ENCODE measurements at places on chromosomes 2 and 18.

GRCh38 chr2:102052365-102052764, 60.6 kb downstream of the IL1R2 start:
- no peak for DNase-seq

DNA sequence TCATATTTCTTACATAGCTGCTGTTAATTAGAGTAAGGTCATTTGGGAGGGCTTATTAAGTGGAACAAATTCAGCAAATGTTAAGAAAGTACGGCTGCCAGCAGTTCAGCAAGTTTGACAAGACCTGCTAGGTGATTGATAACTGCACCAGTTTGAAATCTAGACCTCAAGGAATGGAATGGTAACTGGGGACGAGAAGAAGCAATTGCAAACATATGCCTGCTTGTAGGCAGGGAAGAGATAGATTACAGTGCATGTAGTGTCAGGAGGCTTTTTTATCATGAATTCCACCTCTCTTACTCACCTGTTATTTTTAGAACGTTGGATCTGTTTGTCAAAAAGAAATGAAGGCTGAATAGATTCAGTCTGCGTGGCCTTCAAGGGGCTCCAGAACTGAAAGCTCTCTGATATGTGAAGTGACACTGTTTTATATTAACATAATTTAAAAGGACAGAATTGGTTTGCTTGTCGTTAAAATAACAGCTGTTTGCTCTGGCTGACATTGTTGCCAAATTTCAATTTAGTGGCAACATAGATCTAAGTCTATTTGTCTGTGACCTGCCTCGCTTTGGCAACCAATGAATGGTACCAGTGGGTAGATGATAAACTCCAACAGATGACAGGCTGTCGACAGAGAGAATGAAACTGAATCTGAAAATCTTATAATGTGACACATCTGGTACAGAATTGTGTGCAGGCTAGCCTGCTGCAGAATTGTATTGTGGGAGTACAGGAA, 199.3 kb downstream of the ZNF407 start:
- DNase-seq, result no peak

- DNase-seq, result no peak
Measured at GRCh38 chr18:52060607-52061304, 279.2 kb upstream of the DCC start.

GRCh38 chr2:109457366-109457765, 156.4 kb downstream of the SEPTIN10 start:
- no peak for DNase-seq

GRCh38 chr2:104487366-104487765, 366.5 kb upstream of the POU3F3 start:
- DNase-seq, result no peak

DNA sequence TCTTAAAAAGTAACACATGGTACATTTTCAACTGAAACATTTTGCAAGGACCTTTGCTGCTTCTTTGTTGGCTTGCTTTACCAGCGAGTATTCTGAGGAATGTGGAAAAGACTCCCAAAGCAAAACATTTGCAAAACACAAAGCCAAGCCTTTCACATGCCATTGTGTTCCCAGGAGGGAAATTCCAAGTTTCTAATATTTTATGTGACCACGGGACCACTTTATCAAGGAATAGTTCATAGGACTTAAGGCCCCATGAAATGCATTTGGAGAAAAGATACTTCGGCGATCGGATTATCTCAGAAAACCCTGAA, 26.2 kb downstream of the CYP27C1 start:
- DNase-seq, result no peak

DNA sequence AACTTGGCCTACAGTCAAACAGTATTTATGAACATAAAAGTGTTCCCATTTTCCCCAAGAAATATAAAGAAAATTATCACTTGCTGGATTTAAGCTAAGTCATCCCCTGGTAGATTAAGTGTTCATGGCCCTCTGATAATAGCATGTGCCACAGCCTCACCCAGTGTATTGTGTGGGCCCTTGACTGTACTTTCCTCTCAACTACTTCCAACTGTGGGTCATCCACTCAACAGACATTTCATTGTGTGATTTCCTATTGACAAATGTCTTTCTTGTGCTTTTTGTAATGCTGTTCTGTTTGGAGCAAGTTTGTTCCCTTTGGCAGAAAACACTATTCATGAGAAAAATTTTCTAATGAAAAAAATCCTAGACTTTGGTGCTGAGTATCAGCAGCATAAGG, 48.4 kb upstream of the TMEM17 start:
- DNase-seq, result no peak

- no peak for DNase-seq
Measured at GRCh38 chr2:29260142-29260772, 145.0 kb downstream of the CLIP4 start.

DNA sequence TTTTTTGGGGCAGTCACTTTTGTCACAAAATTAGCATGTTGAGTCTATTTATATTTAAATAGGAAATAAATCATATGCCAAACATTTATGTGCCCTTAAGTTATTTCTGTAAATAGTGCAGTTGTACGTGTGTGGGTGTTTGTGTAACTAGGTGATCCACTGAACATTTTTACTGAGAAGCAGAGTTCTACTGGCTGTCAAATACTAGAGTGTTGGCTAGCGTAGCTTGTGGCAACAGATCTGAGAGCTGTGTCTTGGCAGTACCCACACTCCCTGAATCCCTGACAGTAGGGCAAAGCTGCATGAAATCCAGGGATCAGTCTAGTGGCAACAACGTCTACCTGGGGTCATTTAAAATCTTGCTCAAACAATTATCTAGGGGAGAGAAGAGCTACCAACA, 273.1 kb upstream of the SLC8A1 start:
- DNase-seq, result no peak

DNA sequence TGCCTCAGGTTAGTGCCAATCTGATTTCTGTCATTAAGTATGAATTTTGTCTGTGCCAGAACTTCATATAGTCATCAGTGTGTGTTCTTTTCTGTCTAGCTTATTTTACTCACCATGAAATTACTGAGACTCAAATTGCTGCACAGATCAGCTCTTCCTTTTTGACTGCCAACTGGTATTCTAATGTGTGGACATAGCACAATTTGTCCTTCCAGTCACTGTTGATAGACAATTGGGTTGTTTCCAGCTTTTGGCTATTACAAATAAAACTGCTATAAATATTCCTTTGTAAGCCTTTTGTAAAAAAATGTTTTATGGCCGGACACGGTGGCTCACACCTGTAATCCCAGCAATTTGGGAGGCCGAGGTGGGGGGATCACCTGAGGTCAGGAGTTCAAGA, 7.7 kb downstream of the SH3YL1 start:
- DNase-seq, result no peak

DNA sequence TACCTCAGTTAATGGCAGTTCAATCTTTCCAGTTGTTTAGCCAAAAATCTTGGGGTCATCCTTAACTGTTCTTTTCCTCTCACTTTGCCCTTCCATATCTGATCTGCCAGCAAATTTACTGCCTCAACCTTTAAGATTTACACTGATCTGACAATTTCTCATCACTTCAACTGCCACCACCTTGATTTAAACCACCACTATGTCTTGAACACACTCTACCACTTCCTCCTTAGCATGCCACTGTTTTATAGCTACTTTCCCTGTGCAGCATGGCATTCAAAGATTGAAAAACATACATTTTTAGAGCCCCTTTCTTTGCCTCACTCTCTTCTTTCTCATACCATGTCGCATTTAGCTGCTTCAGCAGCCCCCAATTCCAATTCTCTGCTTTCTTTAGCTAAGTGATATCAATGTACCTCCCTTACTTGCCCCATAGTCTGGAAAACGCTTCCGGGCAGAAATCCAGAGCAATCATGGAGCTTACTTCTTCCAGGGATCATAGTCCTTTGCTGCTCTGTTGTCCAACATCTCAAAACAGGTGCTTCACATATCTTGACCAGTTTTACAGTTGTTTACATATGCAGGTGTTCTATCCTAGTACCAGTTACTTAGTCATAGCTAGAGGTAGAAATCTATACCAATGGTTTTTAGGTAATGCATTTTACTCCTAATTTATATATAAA, 10.9 kb downstream of the PGAP1 start:
- DNase-seq, result no peak

DNA sequence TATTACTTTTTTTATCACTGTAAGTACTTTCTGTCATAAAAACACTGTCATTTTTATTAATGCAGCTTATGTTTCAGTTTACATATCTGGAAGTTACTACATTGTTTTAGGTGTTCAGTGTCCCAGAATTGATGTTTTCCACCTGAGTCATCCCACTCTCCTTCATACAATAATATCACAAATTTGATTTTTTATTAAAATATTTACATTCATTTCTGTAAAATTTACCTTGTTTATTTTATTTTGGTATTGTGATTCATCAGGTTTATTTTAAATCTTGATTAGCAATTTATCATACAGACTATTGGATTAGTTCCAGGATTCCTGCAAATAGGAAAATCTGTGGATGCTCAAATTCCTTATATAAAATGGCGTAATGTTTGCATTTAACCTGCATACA, 1662.9 kb downstream of the SUCLG1 start:
- no peak for DNase-seq

DNA sequence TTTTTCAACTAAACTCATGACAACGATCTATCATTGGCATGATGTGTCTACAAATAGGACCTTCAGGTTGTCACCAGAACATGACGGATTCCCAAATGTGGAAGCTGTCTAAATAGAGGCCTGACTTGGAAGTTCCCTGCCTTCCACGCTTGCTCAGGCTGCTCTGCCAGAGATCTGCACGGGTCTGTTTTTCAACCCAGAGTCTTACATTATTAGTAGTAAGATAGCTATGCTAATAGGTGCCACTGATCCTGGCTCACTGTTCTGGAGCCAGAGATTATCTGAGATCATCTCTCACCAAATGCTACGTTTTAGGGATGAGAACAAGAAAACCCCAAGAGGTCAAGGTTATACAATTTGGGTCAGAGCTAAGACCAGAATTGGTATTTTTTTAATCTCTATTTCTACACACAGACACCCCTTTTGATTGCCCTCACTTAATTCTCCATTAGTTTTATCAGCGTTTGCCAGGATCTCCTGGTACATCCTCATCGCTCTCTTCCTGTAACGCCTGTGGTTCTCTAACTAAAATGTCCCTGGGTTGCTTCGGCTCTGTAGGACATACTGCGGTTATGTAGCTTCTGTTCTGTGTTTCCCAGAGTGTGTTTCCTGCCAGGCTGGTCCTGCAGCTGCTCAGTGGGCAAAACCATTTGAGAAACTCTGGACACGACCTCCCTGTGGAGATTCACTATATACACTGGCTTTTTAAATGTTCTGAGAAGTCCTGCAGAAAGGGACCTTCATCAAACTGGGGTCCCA, 5.7 kb downstream of the CDC42EP3 start:
- DNase-seq, result no peak

DNA sequence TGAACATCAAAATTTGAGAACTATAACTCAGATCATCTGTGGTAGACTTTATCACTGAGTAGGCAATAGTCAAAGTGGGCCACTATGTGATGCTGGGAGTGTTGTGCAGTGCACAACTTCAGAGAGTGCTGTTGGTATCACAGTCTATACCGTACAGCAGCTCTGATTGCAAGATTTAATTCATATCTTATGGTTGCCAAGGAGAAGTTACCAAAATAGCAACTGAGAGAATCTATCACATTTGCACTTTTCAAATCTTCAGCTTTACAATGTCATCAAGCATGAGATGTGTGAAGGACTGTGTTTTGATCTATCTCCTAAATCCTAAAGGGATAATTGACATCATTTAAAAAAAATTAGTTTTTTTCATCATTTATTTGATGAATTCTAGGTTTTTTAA, 216.1 kb downstream of the DLGAP1 start:
- DNase-seq, result no peak

DNA sequence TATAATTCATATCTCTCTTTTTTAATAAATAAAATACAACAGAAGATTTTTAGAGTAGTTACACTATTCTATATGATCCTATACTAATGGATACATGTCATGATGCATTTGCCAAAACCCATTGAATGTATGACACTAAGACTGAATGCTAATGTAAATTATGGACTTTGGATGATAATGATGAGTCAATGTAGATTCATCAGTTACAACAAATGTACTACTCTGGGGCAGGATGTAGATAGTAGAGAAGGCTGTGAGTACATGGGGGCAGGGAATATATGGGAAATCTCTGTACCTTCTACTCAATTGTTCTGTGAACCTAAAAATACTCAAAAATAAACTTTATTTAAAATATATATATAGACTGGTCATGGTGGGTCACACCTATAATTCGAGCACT, 45.6 kb upstream of the NEDD4L start:
- no peak for DNase-seq

- no peak for DNase-seq
Measured at GRCh38 chr2:121605820-121606733, 43.2 kb downstream of the CLASP1 start.

DNA sequence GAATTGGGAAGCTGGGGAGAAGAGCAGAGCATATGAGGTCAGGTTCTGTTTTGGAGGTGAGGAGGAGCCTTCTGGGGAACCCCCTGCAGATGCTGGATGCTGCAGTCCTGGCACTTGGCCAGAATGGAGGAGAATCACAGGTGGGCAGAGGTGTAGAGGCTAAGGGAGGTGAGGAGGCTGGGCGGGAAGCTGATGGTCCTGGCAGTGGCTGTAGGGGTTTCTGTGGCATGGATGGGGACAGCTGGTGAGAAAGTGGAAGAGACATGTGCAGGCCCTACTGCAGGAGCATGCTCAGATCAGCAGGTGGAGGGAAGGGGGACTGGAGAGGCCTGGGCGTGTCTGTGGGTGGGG, 101.3 kb downstream of the DYSF start:
- no peak for DNase-seq

DNA sequence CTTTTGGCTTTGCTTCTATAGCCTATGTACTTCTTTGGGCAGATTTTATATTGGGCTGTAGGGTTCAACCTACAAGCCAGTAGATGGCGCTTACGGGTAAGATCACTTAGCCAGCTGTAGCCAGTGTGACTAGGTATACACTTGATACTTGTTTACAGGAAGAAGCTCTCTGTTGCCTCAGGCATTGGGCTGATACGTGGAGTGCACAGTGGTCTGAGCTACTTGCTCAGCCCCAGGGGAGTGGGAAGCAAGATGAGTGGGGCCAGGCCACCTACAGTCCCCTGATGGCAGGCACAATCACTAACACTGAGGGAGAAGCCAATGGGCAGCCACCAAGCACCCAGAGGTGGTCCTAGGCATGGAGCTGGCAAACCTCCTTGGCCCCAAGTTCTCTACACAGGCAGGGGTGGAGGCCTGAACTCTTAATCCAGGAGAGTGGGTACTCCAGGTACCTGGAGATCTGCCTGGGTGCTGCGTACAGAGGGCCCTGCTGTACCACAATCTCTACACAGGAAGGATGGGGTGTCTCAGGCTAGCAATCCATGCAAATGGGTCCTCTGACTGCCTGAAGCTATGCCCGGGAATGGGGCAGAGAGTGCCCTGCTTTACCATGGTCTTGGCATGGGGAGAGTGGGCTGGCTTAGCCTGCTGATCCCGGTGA, 122.2 kb downstream of the NCOA1 start:
- no peak for DNase-seq

GRCh38 chr2:158841850-158842249, 46.7 kb downstream of the DAPL1 start:
- DNase-seq, result no peak

GRCh38 chr2:64325477-64325851, 128.5 kb upstream of the LGALSL start:
- DNase-seq, result no peak

Measured in stimulated activated CD4-positive, alpha-beta T cell treated with anti-CD3 and anti-CD28 coated beads, TNF-alpha, amount 100 ng/mL, for 1 hour (primary cell).